Daoy (cell line): ENCODE measurements at places on chromosomes 7 and 10. TPM values are rescaled to one million over a fixed set of nuclear protein-coding genes. Genes with fewer than 3 reads are reported as not detected.

GRCh38 chr7:52685333-52685732 is 350.1 kb upstream of the POM121L12 start:
- DNase-seq = no peak

DNA sequence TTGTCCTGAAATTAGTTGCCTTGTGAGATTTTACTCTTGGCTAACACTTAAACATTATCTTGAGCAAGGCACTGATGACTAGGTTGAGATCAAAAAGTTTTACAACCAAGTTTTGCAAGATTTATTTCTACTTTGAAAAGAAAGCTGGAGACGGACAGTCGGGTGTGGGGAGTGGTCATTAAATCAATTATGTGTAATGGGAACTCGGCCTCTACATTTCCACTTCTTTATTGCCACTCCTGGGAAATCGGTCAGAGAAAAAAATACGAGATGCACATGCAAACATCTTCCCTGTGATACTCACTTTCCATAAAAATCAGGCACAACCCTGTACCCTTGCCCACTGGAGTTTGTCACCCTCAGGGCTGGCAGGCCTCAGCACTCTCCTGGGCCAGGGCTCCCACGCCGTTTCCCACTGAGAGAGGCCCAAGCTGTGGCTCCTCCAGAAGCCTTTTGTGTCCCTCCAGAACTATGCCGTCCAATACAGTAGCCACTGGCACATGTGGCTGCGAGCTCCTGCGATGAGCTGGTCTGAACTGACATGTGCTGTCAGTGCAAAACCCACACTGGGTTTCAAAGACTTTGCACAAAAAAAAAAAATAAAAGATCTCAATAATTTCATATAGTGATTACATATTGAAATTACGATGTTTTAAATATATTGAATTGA is 7.5 kb upstream of the GPNMB start:
- DNase-seq = no peak

- no peak for DNase-seq
Observed at GRCh38 chr7:125908711-125909110, 979.1 kb upstream of the POT1 start.

- DNase-seq = no peak
Observed at GRCh38 chr10:55441777-55442176, 640.7 kb upstream of the PCDH15 start.

Gene SPDYE2
- not detected in 2 replicates for total RNA-seq

Gene SLC29A4
- 0.36 and 1.4 TPM in 2 replicates for total RNA-seq

Gene DGKI
- total RNA-seq = 26.1 and 29.9 TPM in 2 replicates
